ENCODE measurements at places on chromosomes 3 and 15. TPM values are rescaled to one million over a fixed set of nuclear protein-coding genes. Genes with fewer than 3 reads are reported as not detected.
A peak's percentile ranks its signal among the peaks of the same experiment; 100 is the strongest.

The XCR1 gene
- not detected for total RNA-seq

The CHST2 gene
- total RNA-seq = 2.3 TPM

The FAM174B gene
- 8.3 TPM for total RNA-seq

DNA sequence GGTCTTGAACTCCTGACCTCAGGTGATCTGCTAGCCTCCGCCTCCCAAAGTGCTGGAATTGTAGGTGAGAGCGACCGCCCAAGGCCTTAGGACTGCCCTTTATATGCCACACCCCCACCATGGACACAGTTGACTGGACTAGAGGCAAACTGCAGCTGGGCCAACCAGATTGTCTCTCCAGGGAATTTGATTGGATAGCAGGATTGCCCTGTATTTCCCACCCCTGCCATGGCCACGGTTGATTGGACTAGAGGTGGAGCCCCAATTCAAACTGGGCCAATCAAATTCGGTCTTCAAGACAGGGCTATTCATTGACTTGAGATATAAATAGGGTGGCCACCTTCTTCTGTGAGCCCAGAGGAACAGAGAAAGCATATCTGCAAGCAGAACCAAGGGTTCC, 6.9 kb upstream of the CLPX start:
- DNase-seq = peak; percentile 44

DNA sequence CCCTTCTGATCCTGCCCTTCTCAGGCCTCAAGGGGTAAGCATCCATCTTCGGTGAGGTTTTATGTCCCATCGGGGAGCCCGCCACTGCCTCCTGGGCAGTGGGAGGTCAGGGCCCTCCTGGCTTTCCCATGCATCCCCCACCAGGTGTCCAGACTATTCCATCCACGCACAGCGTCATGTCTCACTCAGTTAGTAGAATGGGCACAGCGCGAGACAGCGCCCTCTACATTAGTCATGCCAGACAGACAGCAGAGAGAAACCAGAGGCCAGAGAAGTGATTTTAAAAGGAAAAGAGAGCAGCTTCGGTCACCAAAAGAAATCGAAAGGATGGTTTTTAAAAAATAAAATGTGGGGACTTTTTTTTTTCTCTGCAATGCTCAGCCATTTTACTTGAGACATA, 49.8 kb downstream of the ZDHHC3 start:
- DNase-seq = no peak

- no peak for DNase-seq
Measured at GRCh38 chr15:78148392-78149067, 632 bp upstream of the IDH3A start.

- DNase-seq = no peak
Measured at GRCh38 chr15:26113296-26113695, 250.2 kb upstream of the ATP10A start.
